Aortic smooth muscle cell (primary cell): ENCODE measurements at places on chromosomes 12 and 14. TPM values are rescaled to one million over a fixed set of nuclear protein-coding genes. Genes with fewer than 3 reads are reported as not detected.

Gene NTF3
- total RNA-seq = 4.4 and 11.1 TPM in 2 replicates

Gene CCDC88C
- 0.56 and 0.92 TPM in 2 replicates for total RNA-seq

Gene SSPN
- total RNA-seq = 15.7 and 16.2 TPM in 2 replicates

Gene SYNDIG1L
- total RNA-seq = not detected in 2 replicates

Gene PTHLH
- 6.0 and 15.5 TPM in 2 replicates for total RNA-seq

Gene PTCSC3
- not detected in 2 replicates for total RNA-seq

Gene VRTN
- not detected in 2 replicates for total RNA-seq

Gene SERPINA12
- total RNA-seq = not detected in 2 replicates

Gene STRAP
- total RNA-seq = 64.5 and 78.3 TPM in 2 replicates

Gene GPR65
- 0.12 and 0.26 TPM in 2 replicates for total RNA-seq

Gene C12orf54
- total RNA-seq = not detected in 2 replicates

Gene GDF3
- not detected in 2 replicates for total RNA-seq

Gene LTBR
- total RNA-seq = 42.1 and 47.6 TPM in 2 replicates

Gene SOAT2
- total RNA-seq = 0.19 and 0.26 TPM in 2 replicates

Gene PZP
- under 0.01 TPM in 1 of 2 replicates, not detected in the other for total RNA-seq

Gene HOXC13
- total RNA-seq = not detected in 2 replicates

Gene ACOT4
- 0.53 and 0.62 TPM in 2 replicates for total RNA-seq

Gene IGF1
- under 0.01 TPM in 1 of 2 replicates, not detected in the other for total RNA-seq

Gene ADAM21
- total RNA-seq = 0.50 and 1.2 TPM in 2 replicates

Gene KRT79
- total RNA-seq = not detected in 2 replicates

Gene B3GNT4
- total RNA-seq = 0.19 TPM in 1 of 2 replicates, not detected in the other

Gene ACSM4
- not detected in 2 replicates for total RNA-seq

Gene CCDC91
- total RNA-seq = 29.1 and 32.0 TPM in 2 replicates

Gene PIWIL1
- not detected in 2 replicates for total RNA-seq

Gene IRF2BPL
- total RNA-seq = 22.4 and 35.1 TPM in 2 replicates

Gene CCDC196
- total RNA-seq = not detected in 2 replicates

Gene AGAP2
- total RNA-seq = 0.13 and 0.19 TPM in 2 replicates

Gene TTLL5
- total RNA-seq = 24.8 and 29.1 TPM in 2 replicates

Gene GZMB
- total RNA-seq = 0.13 TPM in 1 of 2 replicates, not detected in the other

Gene FNTB
- total RNA-seq = 5.5 and 5.8 TPM in 2 replicates

Gene NPFF
- not detected in 2 replicates for total RNA-seq

Gene SLC39A9
- 118 and 127 TPM in 2 replicates for total RNA-seq

Gene ISM2
- total RNA-seq = 0.06 TPM in 1 of 2 replicates, not detected in the other

Gene OVCH1
- total RNA-seq = 0.12 and 0.26 TPM in 2 replicates

Gene HIP1R
- 12.0 and 17.8 TPM in 2 replicates for total RNA-seq

Gene INSM2
- not detected in 2 replicates for total RNA-seq

Gene C3AR1
- 0.19 and 0.40 TPM in 2 replicates for total RNA-seq

Gene AQP2
- not detected in 2 replicates for total RNA-seq
